ENCODE measurements at places on chromosomes 7 and 10.

- DNase-seq, result peak; percentile 51
Observed at GRCh38 chr7:3092468-3092867, 48.8 kb upstream of the CARD11 start.

DNA sequence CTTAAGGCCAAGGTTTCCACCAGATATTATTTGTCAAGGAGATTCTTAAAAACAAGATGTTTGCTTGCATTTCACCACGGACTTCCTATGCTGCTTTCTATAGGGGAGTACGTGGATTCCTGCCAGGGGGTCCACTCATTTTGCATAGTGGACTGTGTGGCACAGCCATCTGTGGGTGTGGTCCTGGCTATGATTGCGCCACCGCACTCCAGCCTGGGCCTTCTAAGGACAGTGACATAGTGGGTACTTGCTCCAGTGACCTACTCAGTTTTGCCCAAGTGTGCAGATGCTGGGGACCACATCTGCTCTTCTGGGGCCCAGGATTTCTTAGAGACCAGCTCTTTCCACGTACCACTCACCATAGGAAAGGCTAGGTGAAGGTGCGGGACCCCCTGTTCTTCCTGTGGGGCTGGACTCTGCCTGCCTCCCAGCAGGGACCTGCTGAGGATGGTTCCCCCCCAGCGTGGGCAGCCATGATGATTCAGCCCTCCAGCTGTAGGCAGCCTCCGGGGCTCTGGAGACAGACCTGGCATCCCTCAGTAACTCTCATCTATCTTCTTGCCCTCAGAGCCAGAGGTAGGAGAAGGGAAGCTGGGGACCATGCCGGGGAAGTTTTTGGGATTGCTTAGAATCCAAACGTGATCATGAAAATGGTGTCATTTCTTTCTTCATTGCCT lies 42.9 kb downstream of the HK1 start:
- DNase-seq, result no peak

GRCh38 chr7:7932553-7932952 lies 36.0 kb upstream of the GLCCI1 start:
- no peak for DNase-seq

- DNase-seq, result no peak
Observed at GRCh38 chr7:24349339-24349738, 65.3 kb downstream of the NPY start.

DNA sequence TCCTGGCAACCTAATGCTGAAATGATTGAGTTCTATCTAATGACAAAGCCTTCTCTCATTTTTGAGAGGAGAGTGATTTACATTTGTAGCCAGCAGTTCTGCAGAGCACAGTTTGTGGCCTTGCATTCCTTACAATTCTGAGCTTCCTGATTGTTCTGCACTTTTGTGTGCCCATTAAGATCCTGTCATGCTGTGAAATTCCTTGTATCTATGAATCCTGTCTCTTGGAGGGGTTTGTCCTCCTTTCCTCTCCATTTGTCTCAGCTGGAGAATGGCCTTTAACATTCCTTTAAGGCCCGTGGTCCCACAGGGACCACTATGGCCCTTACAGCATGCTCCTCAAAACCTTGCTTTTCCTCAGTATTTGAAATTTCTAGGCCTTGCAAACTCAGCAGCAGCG lies 10.4 kb downstream of the KLHL7 start:
- DNase-seq, result no peak

DNA sequence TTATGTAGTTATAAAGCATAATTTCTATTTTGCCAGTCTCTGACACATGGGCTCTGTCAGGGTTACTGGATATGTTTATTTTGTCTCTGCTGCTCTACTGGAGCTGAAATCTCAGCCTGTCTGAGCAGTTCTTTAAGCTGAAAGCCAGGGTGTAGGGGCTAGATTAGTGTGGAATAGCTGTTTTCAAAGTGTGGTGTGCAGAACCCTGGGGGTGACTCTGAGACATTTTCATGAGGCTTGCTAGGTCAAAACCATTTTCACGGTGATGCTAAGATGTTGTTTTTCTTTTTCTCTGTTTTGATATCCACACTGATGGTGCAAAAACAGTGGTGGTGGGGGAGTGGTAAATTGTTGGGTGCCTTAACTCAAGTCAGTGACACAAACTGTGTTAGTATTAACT lies 45.5 kb downstream of the CREM start:
- no peak for DNase-seq

DNA sequence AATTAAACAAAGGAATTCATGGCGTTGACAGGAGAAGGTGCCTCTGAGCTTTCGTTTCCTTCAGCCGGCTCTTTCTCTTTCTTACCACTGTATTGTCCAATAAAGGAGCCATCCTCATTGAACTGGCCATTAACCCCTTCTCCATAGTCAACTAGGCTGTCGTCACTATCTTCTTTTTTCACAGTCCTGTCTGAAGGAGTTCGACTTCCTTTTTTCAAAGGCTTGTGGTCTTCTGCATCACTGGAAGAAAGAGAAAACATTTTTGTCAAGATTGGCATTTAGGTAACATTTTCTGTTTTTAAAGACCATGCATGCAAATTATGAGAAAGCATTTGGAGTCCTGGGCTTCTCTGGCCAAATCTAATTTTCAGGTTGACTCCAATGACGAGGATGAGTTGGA lies 19.7 kb upstream of the LAMB4 start:
- no peak for DNase-seq

- no peak for DNase-seq
Observed at GRCh38 chr7:117949232-117949631, 76.0 kb upstream of the CTTNBP2 start.

DNA sequence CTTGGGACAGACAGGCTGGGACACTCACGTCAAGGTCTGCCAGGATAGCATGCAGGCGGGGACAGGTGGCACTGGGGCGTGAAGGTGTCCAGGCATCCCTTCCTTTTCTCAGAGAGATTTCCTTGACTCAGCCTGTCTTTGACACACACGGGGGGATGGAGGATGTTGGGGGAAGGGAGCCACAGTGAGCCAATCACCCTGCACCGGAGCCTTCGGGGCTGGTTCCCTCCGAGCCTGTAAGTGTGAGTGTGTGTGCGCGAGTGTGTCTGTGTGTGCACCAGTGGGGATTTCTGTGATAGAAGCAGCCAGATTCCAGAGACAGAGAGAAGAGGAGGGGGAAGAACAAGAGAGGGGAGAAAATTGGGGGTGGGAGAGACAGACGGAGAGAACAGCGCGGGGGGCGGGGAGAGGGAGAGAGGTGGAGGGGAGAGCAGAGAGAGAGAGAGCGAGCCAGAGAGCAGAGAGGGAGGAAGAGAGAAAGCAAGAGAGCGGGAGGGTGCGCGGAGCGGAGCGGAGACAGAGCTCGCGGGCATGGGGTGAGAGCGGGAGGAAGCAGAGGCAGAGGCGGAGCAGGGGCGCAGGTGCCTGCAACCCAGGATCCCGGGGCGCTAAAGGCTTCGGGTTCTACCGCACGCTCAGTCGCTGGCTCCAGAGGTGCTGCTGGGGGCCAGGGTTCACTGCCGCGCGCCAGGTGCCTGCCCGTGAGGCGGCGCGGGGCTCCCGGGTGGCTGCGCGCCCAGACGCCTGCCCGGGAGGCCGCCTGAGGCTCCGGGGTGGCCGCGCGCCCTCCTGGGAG lies 466 bp upstream of the GPR26 start:
- DNase-seq, result no peak

- DNase-seq, result peak; percentile 48
Observed at GRCh38 chr10:101843032-101844021, at the start of gene KCNIP2. Gene KCNIP2, minus strand, starts transcription at chr10:101843800. Its CDS starts 232 bp downstream, at chr10:101843568.

- DNase-seq, result no peak
Observed at GRCh38 chr7:44157116-44158080, 16.3 kb upstream of the MYL7 start.

- DNase-seq, result no peak
Observed at GRCh38 chr7:138033241-138033640, 31.4 kb upstream of the CREB3L2 start.

Data from activated T-helper 9 cell treated with anti-CD3 and anti-CD28 coated beads, Interleukin-2, amount 50 U/mL, for 16 hours (primary cell).